ENCODE measurements at places on chromosomes 5 and 9. TPM values are rescaled to one million over a fixed set of nuclear protein-coding genes. Genes with fewer than 3 reads are reported as not detected.

The KCNV2 gene
- not detected for total RNA-seq

- DNase-seq, result no peak
Observed at GRCh38 chr5:144179226-144179625, 8.6 kb downstream of the KCTD16 start.

DNA sequence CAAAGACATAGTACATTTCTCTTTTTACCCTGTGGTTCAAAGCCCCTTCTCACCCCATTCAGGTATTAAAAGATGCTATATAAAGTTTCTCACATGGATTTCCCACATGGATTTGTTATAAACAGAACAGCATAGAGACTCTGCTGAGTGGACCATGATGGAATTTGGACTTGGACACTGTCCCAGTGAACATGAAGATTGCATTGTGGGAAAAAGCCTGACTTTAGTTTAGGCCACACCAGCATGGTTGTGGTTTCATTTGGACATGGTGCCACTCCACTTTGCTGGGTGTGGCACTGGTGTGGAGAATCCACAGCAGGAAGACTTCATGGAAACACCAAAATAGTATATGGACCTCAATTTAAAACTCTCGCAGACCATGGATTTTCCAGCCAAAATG, 124.6 kb downstream of the ARHGAP26 start:
- no peak for DNase-seq

GRCh38 chr5:117590944-117591343, 1016.3 kb upstream of the SEMA6A start:
- peak; percentile 10 for DNase-seq

- DNase-seq, result no peak
Observed at GRCh38 chr5:150124111-150124557, 31.5 kb downstream of the PDGFRB start.

DNA sequence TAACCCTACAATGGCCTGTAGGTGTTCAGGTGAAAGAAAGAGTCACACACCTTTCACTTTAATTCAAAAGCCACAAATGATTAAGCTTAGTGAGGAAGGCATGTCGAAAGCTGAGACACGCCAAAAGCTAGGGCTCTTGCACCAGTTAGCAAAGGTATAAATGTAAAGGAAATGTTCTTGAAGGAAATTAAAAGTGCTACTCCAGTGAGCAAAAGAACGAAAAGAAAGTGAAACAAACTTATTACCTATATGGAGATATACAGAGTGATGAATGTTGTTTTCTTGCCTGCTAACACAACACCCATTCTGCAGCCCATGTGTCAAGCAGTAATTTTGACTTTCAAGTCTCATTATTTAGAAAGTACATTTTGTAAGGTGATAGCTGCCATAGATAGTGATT, 254.2 kb upstream of the SLC24A2 start:
- no peak for DNase-seq

The LCN2 gene
- 106 TPM for total RNA-seq

The SPATA24 gene
- total RNA-seq, result 5.3 TPM

The GPR107 gene
- 15.8 TPM for total RNA-seq

GRCh38 chr5:1793301-1793740, 6.3 kb downstream of the MRPL36 start:
- no peak for DNase-seq

The TGFBI gene
- 371 TPM for total RNA-seq

- no peak for DNase-seq
Observed at GRCh38 chr5:146770980-146771379, 107.6 kb downstream of the PPP2R2B start.

The ROR2 gene
- total RNA-seq, result 3.1 TPM

- no peak for DNase-seq
Observed at GRCh38 chr9:8633784-8634183, 834.2 kb upstream of the DMAC1 start.

DNA sequence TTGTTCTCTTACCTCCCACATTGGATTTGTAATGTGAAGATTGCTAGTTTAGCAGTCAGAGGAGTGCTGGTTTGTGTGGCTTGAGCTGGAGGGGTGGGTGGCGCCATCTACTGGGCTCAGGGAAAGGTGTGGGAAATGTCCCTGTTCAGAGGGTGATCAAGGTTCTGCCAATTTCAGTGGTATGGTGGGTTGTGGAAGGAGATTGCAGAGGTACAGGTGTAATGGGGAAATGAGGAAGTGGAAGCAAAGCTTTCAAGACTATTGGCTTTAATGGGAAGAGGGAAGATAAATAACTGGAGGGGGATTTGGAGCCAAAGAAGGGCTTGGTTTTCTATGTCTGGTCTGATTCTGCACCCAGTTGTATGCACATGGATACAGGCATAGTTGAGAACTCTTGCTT, 76.4 kb downstream of the OSMR start:
- no peak for DNase-seq

DNA sequence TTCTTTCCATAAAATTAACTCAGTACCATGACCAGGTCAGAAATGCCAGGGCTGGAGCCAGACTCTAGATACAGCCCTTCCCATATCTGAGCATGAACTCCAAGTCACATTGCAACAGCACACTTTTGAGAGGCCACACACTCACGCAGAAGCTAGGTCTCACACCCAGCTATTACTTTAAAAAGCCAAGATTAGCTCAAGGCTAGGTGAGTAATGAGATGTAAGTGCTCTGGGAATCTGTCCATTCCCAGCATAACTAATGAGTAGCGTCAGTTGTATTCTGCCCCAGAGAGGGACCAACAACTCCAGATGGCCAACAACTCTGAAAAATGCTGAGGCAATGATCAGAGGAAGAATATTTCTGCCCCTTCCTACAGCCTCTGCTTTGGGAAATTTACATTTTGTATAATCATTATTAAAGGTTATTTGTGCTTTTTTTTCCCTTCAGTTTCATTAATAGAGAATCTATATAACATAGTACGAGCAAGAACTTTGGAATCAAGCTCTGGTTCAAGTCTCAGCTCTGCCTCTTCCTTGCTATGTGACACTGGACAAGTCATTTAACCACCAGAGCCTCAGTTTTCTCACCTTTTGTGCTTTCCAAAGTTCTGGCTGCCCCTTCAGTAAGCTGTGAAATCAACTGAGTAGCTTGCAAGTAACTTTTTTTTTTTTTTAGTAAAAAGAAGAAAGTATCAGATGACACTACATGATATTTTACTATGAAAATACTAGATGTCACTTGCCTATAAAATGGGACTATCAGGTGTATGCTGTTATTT, 118.3 kb downstream of the NR6A1 start:
- DNase-seq, result peak; percentile 86

GRCh38 chr5:138449501-138450239, 10.8 kb downstream of the REEP2 start:
- DNase-seq, result no peak

The HTR4 gene
- total RNA-seq, result not detected

- DNase-seq, result no peak
Observed at GRCh38 chr5:33336891-33337636, 103.7 kb upstream of the TARS1 start.

DNA sequence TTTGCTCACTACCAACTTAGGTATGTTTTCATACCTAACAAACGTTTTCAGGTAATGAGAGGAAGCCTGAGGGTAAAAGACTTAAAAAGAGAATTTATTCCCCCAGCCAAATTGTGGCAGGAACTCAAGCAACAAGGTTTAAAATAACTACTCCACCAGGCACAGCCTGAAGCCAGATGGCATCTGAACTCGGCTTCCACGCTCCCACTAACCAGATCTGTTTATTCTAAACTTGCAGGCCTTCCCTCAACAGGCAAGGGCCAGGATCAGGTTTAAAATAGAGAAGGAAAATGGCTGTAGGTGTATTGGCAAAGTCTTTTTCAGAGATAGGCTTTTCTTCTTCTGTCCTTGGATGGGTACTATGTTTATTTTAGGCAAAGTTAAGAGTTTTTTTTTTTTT, 89.4 kb downstream of the OTULIN start:
- DNase-seq, result no peak

DNA sequence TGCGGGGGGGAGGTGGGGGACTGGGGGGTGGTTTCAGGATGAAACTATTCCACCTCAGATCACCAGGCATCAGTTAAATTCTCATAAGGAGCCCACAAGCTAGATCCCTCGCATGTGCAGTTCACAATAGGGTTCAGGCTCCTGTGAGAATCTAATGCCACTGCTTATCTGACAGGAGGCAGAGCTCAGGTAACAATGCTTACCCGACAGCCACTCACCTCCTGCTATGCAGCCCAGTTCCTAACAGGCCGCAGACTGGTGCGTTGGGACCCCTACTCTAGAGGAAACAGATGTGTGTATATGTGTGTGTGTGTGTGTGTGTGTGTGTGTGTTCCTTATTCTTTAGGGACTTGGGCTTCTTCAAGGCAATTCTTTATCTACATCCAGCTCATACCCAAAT, 352.3 kb upstream of the CCNH start:
- no peak for DNase-seq

DNA sequence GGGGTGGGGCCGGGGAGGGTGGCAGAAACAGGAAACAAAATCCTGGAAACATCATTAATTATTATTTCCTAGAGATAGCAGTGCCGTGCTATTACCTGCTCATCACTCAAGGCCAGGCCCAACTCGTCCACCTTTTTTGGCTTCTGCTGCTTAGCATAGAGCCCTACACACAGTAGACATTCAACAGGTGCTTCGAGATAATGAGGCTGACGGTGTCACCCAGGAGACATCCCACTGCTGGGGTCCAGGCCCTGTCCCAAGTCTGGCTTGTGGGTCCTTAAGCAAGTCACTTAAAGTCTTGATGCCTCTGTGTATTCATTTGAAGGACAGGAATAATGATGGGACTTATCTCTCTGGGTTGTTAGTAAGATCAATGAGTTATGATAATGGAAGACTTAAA, 506.6 kb downstream of the BNC2 start:
- DNase-seq, result no peak

- no peak for DNase-seq
Observed at GRCh38 chr9:130313103-130313858, 47.7 kb downstream of the HMCN2 start.

The IL13 gene
- total RNA-seq, result not detected

DNA sequence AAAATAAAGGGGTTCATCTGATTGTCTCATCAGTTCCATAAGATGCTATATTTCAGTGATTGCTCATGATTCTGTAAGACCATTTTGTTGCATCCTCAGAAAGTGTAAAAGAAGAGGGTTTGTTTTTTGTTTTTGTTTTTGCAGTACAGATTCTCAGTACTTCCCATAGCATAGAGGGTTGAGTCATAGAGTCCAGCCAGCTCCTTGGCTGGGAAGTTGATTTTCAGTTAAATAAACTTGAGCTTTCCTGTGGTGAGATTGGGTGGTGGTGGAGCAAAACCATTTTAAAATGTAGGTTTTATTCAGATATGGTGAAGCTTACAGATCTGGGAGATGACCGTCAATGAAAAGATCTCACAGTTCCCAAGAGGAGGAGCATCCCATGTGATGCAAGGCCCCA, 48.2 kb downstream of the DAPK1 start:
- DNase-seq, result no peak

The FSTL4 gene
- not detected for total RNA-seq

The SPAAR gene
- 0.29 TPM for total RNA-seq

The LARP1 gene
- 111 TPM for total RNA-seq

- DNase-seq, result no peak
Observed at GRCh38 chr5:145834554-145834916, 607 bp downstream of the PRELID2 start.

The PCDHGC3 gene
- total RNA-seq, result 9.8 TPM

DNA sequence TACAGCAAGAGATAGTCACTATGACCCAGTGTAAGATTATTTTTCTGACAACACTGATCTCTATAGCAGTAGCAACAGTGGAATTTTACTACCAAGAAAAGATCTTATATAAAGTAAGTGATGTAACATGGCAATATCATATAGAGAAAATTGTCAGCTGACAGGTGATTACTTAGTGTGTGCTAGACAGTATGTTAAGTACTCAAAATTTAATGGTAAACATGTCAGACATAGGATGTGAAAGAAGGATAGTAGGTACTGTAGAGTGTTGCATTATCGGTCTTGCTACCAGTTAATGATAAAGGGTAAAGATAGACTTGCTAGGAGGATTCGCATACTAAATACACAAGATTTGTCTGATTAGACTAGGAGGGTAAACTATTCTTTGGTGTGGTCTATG, 247.4 kb downstream of the CYLC2 start:
- DNase-seq, result no peak

The PCDHB13 gene
- total RNA-seq, result 0.23 TPM

GRCh38 chr9:123335986-123336329, 20.0 kb upstream of the CRB2 start:
- no peak for DNase-seq

GRCh38 chr9:85016384-85017006, 347.0 kb downstream of the NTRK2 start:
- DNase-seq, result no peak

DNA sequence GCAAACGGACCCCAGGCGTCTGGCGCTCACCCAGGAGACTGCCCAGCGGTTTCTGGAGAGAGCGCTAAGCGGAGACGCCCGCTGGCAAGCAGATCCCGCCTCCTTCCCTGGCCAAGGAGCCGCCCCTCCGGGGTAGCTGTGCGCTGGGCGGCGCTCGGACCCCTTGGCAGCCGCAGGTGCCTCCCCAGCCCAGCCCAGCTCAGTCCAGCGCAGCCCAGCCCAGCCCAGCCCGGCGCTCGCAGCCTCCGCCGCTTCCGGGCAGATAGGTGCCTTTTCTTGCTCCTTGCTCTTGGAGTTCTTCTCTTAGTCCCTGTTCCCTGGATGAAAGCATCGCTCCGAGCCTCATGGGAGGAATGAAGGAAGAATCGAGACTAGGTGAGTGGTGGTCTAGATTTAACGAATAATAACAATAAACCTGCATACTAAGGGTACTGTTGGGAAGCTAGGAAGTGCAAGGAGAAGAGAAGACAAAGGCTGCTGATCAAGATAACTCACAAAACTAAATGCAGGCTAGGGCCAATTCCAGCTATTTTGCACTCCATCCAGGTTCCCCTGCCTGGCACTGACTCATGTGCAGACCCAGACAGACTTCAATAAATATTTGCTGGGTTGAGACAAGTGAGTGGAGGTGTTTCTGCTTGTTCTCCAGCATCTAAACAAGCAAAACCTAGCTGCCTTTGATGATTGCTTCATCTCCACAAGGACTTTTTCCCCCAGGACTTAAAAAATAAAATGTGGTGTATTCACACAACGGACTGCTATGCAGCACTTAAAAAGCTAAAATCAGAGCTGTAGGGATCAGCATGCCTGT, at the start of gene STK32A:
Gene STK32A (plus strand): TSS at position 202 of the 811 bp plus-strand sequence. CDS start 4,609 bp downstream, outside the sequence.
- DNase-seq, result no peak

The ABO gene
- total RNA-seq, result 0.65 TPM

- DNase-seq, result no peak
Observed at GRCh38 chr5:10520706-10521105, 43.2 kb upstream of the ANKRD33B start.

DNA sequence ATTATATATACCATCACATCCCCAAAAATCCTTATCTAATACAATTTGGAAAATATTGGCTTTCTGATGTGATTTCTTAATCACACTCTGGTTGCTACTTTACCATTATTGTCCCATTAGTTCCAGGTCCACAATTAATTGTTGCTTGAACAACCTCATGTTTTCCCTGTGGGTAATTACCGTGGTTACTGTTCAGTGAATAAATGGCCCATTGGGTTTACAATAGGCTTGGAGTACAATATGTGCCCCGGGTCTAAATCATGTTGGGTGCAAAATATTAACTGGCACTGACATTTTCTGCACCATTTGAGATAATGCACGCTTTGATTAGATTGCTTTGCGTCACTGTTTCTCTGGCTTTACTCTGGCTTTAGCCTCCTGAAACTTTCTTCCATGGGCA, 163.7 kb downstream of the GABBR2 start:
- peak; percentile 3 for DNase-seq

The NPR3 gene
- total RNA-seq, result 0.14 TPM

The IFNA21 gene
- not detected for total RNA-seq

- no peak for DNase-seq
Observed at GRCh38 chr9:122151267-122151828, 8.2 kb downstream of the NDUFA8 start.

Data from epithelial cell of proximal tubule (primary cell).